ENCODE measurements at places on chromosomes 7 and 10.

- DNase-seq, result no peak
Measured at GRCh38 chr7:156639426-156640256, 933 bp upstream of the RNF32 start.

DNA sequence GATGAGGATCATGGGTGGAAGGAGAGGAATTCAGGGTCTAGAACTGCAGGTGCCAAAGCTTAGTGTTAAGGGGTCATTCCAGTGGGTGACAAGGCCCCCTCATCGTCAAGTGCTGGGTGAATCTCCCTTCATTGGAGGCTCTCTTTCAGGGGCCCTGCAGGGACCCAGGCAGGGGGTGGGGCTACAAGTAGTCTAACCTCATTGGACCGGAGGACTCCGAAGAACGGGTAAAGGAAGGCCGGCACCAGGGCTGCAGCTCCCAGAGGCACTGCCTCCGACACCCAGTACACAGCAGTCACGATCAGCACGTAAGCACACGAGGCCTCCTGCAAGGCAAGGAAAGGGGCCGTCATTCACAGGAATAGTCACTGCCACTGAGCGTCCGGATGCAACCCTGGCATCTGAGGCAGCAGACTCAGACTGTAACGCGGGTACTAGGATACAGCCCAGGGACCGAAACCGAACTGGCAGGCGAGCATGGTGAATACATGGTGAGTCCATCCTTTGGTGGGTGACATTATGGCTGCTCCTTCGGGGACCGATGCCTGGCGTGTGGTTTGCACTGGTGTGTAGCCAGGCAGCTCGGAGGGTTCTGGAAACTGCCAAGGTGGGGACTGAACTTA, 6.7 kb downstream of the SLC13A4 start:
- no peak for DNase-seq

- DNase-seq, result no peak
Measured at GRCh38 chr10:27526242-27526641, 22.1 kb downstream of the RAB18 start.

DNA sequence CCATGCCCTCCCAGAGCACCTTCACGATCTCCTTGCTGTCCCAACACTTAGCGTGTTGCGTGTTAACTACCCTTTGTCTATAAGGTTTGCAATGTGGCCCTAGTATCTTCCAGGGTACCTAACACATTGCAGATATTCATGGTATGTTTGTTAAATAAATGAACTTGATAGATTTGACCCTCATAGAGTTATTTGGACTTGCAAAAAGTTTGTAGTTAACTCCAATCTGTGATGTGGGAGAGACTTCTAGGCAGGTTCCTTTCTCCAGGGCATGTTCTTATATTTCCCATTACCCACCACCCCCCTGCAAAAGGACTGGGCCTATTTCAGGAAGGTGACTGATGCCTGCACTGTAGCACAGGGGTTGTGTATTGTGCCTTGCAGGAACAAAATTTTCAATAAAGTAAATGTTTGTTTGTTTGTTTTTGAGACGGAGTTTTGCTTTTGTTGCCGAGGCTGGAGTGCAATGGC, 612 bp downstream of the HILPDA start:
- DNase-seq, result no peak

- DNase-seq, result no peak
Measured at GRCh38 chr10:21520949-21521348, 4.5 kb downstream of the SKIDA1 start.

GRCh38 chr10:110192552-110192951, 14.9 kb upstream of the MXI1 start:
- DNase-seq, result no peak

Measured in activated gamma-delta T cell treated with anti-CD3 and anti-CD28 coated beads, Interleukin-2, amount 50 U/mL, for 16 hours (primary cell).